ENCODE measurements at places on chromosomes 5 and 9.

GRCh38 chr9:130918101-130918825 is 20.8 kb downstream of the FIBCD1 start:
- no peaks in the 10 kb centered on the region for H3K36me3 ChIP-seq
- H3K27ac ChIP-seq: no peak overlapping the region
- no peaks in the 10 kb centered on the region for H3K4me1 ChIP-seq
- H3K27me3 ChIP-seq: no peaks in the 10 kb centered on the region

GRCh38 chr5:114437936-114438335 is 76.1 kb downstream of the KCNN2 start:
- no peak overlapping the region for H3K27ac ChIP-seq
- H3K4me3 ChIP-seq: no peak overlapping the region
- no peak for DNase-seq
- no peaks in the 10 kb centered on the region for H3K4me1 ChIP-seq

DNA sequence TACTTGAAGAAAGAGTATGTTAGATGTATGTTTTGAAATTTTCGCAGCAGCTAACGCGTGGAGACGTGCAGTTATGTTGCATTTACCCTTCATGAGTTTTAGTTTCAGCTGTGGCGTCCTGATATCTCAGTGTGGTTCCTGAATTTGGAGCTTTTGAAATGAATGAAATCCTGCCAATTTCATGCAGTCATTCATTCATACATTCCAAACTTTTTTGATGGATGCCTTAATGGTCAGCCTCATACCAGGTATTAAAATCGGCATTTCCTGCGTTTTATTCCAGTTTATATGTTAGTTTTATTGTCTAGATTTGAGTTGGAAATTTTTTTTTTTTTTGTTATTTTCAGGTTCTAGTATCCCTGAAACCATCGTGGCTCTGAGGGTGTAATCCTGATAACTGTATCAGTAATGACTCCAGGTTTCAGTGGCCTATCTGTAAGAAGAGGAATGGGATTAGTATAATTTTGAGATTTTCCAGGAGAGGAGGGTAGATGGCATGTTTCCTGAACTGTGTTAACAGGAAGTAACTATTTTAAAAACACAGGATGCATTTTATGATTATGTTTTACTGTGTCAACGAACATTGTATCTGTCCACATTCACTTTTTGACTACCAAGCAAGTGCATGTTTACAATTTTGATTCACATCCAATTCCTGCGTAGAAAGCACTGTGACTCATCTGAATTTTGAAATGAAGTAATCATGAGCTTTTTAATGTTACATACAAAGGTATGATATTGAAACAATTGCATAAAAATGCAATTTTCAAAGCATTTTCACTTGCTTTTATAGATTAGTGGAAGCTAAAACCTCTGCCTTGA is 1.0 kb downstream of the FOCAD start:
- peak overlapping the region; percentile 93 for H3K27ac ChIP-seq
- DNase-seq: no peak
- no peaks in the 10 kb centered on the region for H3K4me1 ChIP-seq
- no peaks in the 10 kb centered on the region for H3K27me3 ChIP-seq

- no peaks in the 10 kb centered on the region for H3K36me3 ChIP-seq
- H3K27me3 ChIP-seq: no peaks in the 10 kb centered on the region
- H3K4me3 ChIP-seq: no peak overlapping the region
- no peak for DNase-seq
- no peak overlapping the region for H3K27ac ChIP-seq
Measured at GRCh38 chr9:27701016-27701415, 127.7 kb upstream of the C9orf72 start.

DNA sequence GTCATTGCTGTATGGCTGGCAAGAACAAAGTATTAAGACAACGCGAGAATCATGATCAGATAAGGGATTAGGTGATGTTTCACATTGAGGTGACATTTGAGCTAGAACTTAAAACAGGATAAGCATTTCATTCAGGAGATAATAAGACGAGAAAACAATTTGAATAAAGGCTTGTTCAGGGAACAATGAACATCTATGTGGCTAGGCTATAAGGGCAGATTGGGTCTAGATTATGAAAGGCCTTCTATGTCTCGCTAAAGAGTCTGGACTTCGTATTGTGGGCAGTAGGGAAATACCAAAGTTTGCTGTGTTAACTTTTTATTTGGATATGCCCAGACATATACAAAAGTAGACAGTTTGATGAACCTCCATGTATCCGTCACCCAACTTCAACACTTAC is 6.9 kb downstream of the MRPL22 start:
- H3K4me1 ChIP-seq: no peaks in the 10 kb centered on the region
- H3K27me3 ChIP-seq: no peaks in the 10 kb centered on the region
- no peak overlapping the region for H3K4me3 ChIP-seq
- no peak for DNase-seq

DNA sequence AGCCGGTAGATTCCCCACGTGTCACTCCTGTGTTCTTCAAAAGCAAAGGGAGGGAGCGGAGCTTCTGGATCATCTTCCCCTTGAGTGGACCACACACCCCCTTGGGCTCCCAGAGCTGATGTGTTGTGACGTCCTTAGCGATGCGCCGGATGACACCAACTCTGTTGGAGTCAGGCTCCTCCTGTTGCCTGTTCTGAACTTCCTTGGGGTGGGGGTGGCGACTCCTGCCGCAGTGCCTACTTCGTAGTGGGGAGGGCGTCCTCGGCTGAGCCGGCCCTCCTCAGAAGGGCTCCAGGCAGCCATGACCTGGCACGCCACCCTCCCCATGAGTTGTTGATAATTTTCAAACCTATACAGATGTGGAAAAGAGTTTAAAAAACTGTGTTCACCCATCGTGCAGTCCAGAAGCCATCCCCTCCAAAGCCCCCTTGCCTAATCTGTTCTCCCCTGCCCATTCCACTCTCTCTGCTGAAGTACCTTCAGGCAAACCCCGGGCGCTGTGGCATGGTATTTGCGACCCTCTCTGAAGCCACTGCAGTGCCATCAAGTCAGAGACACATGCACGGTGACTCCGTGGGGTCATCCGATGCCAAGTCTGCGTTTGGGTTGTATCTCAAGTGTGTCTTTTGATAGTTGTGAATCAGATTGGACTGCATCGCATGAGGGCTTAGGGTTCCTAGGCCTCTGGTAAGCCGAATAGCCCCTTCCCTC is 16.7 kb downstream of the EXOC3 start:
- DNase-seq: no peak
- H3K27ac ChIP-seq: no peak overlapping the region
- H3K36me3 ChIP-seq: no peaks in the 10 kb centered on the region
- no peaks in the 10 kb centered on the region for H3K27me3 ChIP-seq
- no peaks in the 10 kb centered on the region for H3K4me1 ChIP-seq
- H3K4me3 ChIP-seq: no peak overlapping the region

DNA sequence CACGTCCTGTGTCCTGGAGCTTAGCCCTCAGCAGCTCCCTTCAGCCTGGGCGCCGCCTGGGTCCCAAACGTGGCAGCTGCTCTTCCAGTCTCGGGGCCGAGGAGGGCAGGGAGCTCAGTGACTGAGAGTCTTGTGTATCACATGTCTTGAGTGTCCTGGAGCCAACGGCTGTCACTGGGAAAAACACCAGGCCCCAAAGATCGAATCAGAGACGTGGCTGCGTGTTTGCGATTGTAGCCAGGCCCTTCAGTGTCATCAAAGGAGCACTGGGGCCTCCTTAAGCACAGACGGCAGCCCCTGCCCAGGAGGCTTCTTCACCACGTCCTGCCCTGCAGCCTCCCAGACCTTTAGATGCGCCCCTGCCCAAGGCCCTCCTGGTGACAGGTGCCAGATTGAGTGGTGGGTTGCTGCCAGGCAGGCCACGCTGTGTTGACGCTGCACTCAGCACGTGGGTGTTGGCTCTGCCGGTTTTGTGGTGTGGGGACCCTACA is 5.7 kb upstream of the EXOC3 start:
- no peak overlapping the region for H3K4me3 ChIP-seq
- DNase-seq: no peak
- H3K27ac ChIP-seq: no peak overlapping the region
- no peaks in the 10 kb centered on the region for H3K36me3 ChIP-seq

DNA sequence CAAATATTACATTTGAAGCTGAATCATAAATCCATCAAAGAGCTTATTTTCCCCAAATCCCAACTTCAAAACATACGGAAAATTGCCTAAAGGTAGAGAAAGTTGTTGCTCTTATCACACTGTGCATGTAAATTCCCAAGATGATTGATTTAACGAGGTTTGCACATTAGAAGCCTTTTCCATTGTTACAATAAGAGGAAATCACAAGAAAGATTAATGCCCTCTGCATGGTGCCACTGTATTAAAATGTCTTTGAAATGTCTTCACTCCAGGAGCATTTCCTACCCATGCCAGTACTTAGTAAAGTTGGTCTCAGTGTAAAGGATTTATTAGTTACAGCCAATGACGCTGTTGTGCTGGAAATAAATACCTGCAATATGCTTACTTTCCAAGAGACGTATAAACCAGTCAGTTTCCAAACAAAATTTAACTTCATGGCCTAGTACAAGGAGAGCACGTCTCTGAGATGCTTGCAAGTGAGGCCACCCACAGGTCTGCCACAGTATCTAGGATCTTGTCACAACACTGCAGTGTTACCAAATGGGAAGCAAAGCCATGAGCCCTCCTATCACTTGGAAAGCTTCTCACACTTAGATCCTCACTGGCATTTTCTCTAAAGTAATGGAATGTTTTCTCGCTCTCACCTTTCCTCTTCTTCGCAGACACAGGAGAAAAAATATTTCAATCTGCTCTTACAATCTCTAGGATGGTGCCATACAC is 112.4 kb downstream of the CETN3 start:
- H3K27me3 ChIP-seq: no peaks in the 10 kb centered on the region
- no peak overlapping the region for H3K4me3 ChIP-seq
- H3K4me1 ChIP-seq: no peaks in the 10 kb centered on the region

- peaks cover 44% of the 10 kb centered on the region for H3K4me1 ChIP-seq
- no peaks in the 10 kb centered on the region for H3K27me3 ChIP-seq
- H3K4me3 ChIP-seq: peak overlapping the region; percentile 13
Measured at GRCh38 chr5:68227532-68228160, 12.1 kb downstream of the PIK3R1 start.

GRCh38 chr5:58885260-58885659 is 302.4 kb downstream of the RAB3C start:
- no peaks in the 10 kb centered on the region for H3K4me1 ChIP-seq
- H3K27me3 ChIP-seq: no peaks in the 10 kb centered on the region
- H3K4me3 ChIP-seq: no peak overlapping the region
- DNase-seq: no peak
- no peak overlapping the region for H3K27ac ChIP-seq

DNA sequence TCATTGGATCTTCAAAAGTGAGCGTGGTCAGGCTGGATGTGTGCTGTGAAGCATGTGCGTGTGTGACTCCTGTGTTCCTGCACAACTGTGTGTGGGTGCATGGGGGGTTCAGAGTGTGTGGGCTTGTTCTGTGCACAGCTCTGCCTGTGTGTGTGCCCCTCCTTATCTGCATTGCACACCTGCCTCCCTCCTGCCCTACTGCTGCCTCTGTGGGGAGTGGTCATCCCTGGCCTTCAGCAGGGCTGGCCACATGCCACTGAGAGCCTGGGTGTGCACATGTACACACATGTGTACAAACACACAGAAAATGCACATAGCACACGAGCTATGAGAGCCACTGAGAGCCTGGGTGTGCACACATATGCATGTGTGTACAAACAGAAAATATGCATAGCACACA is 92.1 kb downstream of the CACNA1B start:
- H3K4me1 ChIP-seq: no peaks in the 10 kb centered on the region
- H3K27ac ChIP-seq: no peak overlapping the region
- H3K27me3 ChIP-seq: peaks cover 5% of the 10 kb centered on the region
- H3K4me3 ChIP-seq: no peak overlapping the region

DNA sequence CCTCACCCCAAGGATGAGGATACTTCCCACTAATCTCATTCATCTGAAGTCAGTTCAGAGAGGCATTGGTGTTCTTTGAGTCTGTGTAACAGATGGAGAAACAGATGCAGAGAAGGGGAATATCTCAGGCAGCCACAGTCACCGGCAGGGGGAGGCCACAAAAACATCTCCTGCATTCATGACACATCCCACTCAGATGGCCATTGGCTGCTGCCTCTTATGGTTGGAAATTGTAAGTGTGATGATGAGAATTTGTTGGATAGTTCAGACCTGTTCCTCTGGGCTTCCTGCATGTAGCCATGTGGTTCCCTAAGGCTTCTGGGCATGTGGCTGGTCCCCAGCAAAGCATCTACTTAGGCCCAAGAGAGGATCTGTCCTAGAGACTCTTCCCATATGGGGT is 45.9 kb upstream of the GABRP start:
- no peaks in the 10 kb centered on the region for H3K27me3 ChIP-seq
- no peaks in the 10 kb centered on the region for H3K4me1 ChIP-seq
- no peak overlapping the region for H3K27ac ChIP-seq
- DNase-seq: no peak
- no peak overlapping the region for H3K4me3 ChIP-seq

GRCh38 chr5:164335837-164336236 is 830.4 kb downstream of the MAT2B start:
- DNase-seq: no peak
- H3K4me3 ChIP-seq: no peak overlapping the region
- no peaks in the 10 kb centered on the region for H3K4me1 ChIP-seq
- H3K27ac ChIP-seq: no peak overlapping the region
- H3K27me3 ChIP-seq: no peaks in the 10 kb centered on the region

- no peak overlapping the region for H3K4me3 ChIP-seq
- no peaks in the 10 kb centered on the region for H3K4me1 ChIP-seq
- DNase-seq: no peak
- no peaks in the 10 kb centered on the region for H3K36me3 ChIP-seq
Measured at GRCh38 chr5:40571729-40572128, 108.0 kb upstream of the PTGER4 start.

GRCh38 chr5:4563400-4563799 is 576.7 kb upstream of the ADAMTS16 start:
- H3K4me1 ChIP-seq: no peaks in the 10 kb centered on the region
- H3K36me3 ChIP-seq: no peaks in the 10 kb centered on the region
- no peak for DNase-seq
- no peak overlapping the region for H3K27ac ChIP-seq

GRCh38 chr9:107819772-107820565 is 330.4 kb upstream of the KLF4 start:
- DNase-seq: no peak
- H3K4me1 ChIP-seq: no peaks in the 10 kb centered on the region
- no peak overlapping the region for H3K4me3 ChIP-seq

DNA sequence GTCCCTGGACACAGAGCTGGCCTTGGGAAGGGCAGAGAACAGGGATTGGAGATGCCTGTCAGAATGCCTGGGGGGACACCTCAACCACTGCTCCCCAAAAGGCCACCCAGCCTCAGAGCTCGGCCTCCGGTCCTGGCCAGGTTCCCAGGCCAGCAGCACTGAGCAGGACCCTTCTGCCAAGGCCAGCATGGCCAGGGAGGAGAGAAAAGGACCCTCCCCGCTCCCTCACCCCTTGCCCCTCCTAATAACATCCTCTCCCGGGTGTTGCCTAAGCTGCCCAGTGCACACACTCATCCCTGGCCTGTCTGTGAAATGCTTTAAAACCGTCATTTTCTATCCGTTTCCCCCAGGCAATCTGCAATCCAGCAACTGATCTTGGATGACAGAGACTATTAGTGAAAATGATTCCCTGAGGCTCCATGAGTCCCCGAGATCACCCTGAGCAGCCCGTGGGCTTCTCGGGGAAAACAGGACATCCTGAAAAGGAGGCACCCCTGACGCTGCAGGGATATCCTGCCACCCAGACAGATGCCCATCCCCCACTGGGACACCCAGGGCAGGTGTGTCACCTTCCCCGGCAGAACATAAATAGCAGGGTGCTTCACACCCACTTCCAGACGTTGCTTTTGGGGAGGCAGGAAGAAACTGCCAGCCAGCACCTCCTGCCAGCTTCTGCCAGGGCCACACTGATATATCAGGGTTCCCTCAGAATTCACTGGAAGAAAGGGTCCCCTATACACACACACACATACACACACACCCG is 75.3 kb downstream of the ADAMTS2 start:
- H3K4me3 ChIP-seq: no peak overlapping the region
- peak overlapping the region; percentile 89 for H3K27ac ChIP-seq
- H3K4me1 ChIP-seq: peaks cover 34% of the 10 kb centered on the region
- DNase-seq: no peak
- H3K27me3 ChIP-seq: peaks cover 5% of the 10 kb centered on the region
- no peaks in the 10 kb centered on the region for H3K36me3 ChIP-seq
